ENCODE measurements at places on chromosomes 6 and 20.

GRCh38 chr20:53751620-53752318 is 158.1 kb upstream of the ZNF217 start:
- DNase-seq = no peak

GRCh38 chr6:129766959-129767728 is 57.2 kb upstream of the ARHGAP18 start:
- peak; percentile 82 for DNase-seq

DNA sequence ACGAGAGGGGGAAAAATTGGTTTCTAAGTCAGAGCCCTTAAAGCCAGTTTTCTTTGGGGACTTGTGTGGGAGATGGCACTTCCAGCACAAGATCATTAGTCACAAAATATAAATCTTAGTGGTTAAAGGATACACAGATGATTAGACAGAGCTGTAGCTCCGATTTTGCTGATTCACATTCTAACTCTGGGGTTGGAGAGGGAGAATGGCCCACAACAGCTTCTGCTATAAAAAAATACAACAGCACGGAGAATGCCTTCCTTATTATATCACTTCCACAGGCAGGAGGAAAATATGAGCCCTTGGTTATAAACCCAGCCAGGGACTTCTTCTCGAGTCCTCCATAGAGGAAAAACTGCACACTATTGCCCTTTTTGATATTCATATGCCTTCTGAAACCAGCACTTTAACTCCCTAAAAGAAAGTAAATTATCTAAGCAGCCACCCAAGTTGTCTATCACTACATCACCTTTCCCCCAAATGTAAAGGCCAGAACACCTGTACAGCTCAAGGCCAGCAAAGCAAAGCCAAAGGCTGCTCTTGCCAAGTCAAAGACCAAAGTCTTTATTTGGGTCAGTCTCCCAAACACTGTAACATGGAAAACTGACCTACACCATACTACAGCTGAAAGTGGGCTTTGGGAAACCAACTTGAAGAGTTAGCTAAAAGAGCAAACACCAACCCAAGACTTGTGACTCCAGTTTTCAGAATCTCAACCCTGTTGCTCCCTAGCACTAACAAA is 10.4 kb downstream of the MRPL14 start:
- DNase-seq = no peak

DNA sequence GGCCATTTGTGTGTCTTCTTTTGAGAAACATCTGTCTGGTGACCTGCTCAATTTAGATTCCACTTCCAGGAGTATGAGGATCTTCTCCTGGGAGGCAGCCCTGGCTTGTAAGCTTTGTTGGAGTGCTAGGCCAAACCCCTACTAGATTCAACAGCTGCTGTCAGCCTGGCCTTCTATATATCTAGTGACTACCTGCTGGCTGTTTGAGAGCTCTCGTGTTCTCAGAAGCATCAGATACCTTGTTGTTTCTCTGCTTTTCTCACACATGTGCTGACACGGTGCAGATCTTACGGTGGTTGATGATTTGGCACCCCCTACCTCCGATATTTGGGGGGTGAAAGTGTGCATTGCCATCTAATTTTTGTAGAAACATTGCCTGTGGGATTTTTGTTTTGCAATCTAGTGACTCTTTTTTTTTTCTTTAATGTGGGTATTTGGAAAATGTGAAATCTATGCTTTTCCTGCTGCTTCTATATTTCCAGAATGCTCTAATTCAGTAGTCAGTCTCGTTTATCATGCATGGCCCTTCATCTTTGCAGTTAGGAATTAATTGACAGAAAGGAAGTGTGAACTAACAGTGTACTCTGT is 4.7 kb downstream of the CCN2 start:
- no peak for DNase-seq

GRCh38 chr6:154499855-154500589 is 10.5 kb downstream of the CNKSR3 start:
- DNase-seq = no peak

GRCh38 chr20:17014217-17014616 is 212.6 kb upstream of the PCSK2 start:
- DNase-seq = no peak
